ENCODE measurements at places on chromosomes 7 and 10. TPM values are rescaled to one million over a fixed set of nuclear protein-coding genes. Genes with fewer than 3 reads are reported as not detected.
A peak's percentile ranks its signal among the peaks of the same experiment; 100 is the strongest.

The PRSS2 gene
- not detected for total RNA-seq

The RTKN2 gene
- total RNA-seq: 5.1 TPM

The ATP6V0A4 gene
- total RNA-seq: 7.7 TPM

The NEURL1 gene
- 0.24 TPM for total RNA-seq

The FEZF1 gene
- 0.48 TPM for total RNA-seq

The GPR85 gene
- 7.0 TPM for total RNA-seq

The PPP1R9A gene
- 10.4 TPM for total RNA-seq

The SGMS1 gene
- 111 TPM for total RNA-seq

The IL2RA gene
- total RNA-seq: 5.1 TPM

The PIP gene
- not detected for total RNA-seq

The NKX1-2 gene
- total RNA-seq: not detected

The AGR2 gene
- 18.3 TPM for total RNA-seq

The WNT16 gene
- total RNA-seq: 14.7 TPM

The WNT2 gene
- 23.6 TPM for total RNA-seq

The MSS51 gene
- 1.4 TPM for total RNA-seq

- DNase-seq: no peak
Measured at GRCh38 chr7:142646386-142647140, 102.7 kb upstream of the PRSS1 start.

DNA sequence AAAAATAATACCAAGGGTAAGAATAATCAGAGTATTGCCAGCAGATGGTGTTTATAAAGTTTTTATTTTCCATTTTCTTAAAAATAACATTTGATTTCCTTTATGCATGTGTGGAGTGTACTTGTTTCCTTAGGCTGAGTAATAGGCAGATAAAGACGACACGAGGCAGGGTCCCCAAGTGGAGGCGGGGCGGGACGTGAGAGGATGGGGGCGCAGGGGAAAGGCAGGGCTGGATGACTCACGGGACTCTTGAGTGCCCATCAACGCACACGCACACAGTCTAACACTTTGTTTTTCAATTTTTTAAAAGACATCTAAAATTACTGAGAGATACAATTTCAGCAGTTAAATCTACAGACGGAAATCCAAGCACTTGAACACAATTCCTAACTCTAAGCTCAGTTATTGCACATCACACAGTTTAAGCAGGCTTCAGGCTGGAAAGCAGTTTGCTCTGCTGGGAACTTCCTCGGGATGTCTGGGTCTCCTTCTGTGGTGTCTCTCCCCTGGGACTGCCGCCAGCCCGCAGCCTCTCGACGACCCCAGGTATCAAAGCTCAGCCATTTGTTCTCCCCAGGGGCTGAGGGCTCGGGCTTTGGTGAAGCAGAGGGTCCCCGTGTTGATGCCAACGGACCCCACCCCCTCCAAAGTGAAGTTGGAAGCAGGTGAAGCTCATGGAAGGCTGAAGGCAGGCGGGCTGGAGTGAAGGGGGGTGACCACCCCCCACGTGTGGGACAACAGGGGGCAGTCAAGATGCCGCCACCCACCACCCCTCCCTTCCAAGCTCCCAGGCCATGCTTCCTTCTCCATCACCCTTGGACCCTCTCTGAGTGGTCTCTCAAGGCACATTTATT is 29.1 kb downstream of the SPOCK2 start:
- DNase-seq: no peak

GRCh38 chr10:110033701-110034235 is 26.0 kb downstream of the ADD3 start:
- DNase-seq: no peak

- DNase-seq: no peak
Measured at GRCh38 chr7:96737545-96738050, 28.0 kb upstream of the SEM1 start.

DNA sequence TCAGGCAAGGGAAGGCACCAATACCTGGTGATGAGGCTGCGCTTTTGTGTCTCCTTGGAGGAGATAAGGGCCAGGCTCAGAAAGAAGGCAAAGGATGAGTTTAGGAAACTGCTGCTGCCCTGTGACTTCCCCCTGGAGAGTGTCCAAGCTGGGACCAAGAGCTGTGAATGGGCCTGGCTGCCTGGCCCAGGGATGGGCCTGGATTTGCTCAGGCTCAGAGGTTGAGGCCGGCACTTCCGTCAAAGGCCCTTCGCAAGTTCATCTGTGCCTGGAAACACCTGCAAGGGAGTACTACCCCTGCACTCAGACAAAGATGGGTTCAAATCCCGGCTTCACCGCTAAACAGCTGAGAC is 50.5 kb upstream of the NANOS1 start:
- DNase-seq: no peak

- no peak for DNase-seq
Measured at GRCh38 chr10:67794256-67794655, 43.7 kb downstream of the DNAJC12 start.

DNA sequence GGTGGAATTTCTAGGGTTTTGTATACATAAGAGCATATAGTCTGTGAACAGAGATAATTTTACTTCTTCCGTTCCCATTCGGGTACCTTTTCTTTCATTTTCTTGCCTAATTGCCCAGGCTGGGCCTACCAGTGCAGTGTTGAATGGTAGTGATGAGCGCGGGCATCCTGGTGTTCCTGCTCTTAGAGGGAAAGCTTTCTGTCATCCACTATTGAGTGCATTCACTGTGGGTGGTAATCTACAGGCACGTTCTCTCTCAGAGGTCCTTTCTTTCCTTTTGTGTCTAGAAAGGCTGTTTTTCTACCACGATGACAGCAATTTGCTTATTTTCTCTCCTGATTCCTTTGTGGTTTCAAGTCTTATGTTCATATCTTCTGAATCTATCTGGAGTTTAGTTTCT is 65.0 kb downstream of the INPP5A start:
- DNase-seq: no peak

DNA sequence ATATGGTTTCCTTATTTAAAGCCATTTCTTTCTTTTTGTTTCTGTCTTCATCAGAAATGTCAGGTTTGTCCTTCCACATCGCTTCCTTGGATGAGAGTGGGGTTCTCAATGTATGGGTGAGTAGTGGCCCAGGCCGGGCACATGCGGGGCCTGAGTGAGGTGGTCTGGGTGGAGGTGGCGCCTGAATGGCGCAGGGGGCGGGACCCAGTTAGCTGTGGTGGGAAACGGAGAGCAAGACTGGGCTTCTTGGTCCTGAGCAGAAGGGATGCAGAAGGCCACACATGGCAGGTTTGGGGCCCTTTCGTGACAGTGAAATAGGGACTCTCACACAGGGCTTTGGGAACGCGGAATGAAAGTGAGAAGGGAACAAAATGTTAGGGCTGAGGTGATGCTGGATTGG is 70.0 kb downstream of the DYNC2I1 start:
- DNase-seq: no peak

DNA sequence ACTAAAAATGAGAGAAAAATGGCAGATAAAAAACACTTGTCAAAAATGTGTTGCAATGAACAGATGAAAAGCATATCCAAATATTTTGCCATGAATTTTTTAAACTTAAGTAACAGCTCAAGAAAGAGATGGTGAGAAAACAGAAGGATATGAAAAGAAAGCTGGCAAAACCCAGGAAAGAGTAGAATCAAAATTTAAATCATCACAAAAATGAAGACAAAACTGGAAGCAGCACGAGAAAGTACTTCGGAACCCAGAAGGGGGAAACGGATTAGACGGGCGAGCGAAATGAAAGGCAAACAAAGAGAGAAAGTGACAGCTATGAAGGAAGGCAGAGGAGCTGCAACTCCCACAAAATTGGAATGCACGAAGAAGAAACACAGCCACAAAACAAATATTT is 60.2 kb downstream of the KCNH2 start:
- no peak for DNase-seq

DNA sequence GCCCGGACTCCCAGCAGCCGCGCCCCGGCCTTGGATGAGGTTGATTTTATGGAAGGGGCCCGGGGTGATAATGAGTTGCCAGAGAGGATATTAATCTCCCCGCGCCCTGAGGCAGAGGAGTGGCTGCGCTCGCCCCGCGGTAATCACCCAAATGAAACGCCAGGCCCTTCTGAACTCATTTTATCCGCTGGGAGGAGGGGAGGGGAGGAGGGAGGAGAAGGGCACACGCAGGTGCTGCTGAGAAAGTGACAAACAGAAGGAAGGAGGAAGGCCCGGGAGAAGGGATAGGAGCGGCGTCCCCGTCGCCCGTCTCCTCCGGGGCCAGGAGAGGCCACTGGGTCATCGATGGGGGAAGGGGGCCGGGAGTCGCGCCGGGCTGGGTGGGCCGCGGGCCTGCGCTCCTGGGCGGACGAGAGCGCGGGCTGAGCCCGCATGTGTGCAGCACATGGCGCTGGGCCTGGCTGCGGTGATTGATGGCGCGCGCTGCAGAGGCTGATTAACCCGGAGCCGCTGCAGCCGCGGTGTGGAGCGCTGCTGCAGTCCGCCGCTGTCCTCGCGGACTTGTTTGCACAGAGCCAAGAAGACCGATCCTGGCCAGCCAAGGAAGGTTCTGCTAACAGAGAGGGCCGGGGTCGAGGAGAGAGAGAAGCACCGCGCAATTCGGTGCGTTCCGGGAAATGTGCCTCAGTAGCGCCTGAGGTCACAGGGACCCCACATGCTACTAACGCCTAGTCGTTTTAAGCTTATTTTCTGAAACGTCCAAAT is 6.5 kb downstream of the MNX1 start:
- DNase-seq: peak; percentile 27

DNA sequence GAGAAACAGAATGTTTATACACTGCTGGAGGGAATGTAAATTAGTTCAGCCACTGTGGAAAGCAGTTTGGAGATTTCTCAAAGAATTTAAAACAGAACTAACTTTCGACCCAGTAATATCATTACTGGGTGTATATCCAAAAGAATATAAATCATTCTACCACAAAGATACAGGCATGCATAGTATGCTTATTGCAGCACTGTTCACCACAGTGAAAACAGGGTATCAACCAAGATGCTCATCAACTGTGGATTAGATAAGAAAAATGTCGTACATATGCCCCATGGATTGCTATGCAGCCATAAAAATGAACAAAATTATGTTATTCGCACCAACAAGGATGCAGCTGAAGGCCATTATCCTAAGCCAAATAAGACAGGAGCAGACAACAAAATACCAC is 343.1 kb upstream of the KCND2 start:
- DNase-seq: no peak

DNA sequence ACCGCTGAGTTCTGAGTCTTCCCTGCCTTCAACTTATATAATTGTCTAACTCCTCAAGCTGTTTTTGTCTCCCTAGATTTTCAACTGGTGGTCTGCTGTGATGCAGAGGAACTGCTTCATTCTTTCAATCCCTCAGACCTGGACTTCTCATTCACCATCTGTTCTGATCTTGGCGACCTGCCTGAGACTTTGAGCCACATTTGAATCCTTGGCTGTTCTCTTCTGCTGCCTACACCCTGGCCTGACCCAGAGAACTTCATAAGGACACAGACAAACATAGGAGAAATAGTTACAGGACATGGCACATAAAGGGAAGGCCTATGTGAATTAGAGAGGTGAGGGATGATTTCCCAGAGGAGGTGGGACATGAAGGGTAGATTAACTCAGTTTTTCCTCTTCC is 326.7 kb downstream of the PTEN start:
- peak; percentile 14 for DNase-seq

DNA sequence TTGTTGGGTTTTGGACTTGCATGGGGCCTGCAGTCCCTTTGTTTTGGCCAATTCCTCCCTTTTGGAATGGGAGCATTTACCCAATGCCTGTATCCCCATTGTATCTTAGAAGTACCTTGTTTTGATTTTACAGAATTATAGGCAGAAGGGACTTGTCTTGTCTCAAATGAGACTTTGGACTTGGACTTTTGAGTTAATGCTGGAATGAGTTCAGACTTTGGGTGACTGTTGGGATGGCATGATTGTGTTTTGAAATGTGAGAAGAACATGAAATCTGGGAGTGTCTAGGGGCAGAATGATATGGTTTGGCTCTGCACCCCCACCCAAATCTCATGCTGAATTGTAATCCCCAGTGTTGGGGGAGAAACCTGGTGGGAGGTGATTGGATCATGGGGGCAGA is 76.8 kb upstream of the MKI67 start:
- DNase-seq: no peak

GRCh38 chr10:124535731-124536495 is 74.3 kb downstream of the LHPP start:
- DNase-seq: peak; percentile 62

DNA sequence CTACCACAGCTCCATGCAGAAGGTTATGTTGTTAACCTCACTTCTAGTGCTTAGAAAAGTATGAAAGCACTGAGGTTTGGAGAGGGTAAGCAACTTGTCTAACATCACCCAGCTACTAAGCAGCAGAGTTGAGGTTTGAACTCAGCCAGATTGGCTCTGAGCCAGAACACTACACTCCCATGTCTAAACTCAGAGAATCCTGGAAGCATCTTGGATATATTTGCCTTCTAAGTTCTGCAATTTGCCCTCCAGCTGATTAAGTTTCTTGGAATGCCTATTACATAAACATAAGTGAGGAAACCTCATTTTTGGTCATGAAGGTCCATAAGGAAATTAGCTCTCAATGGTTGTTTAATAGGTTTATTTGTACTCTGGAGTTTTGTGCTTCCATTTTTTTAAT is 78.1 kb upstream of the PHYHIPL start:
- DNase-seq: peak; percentile 27

DNA sequence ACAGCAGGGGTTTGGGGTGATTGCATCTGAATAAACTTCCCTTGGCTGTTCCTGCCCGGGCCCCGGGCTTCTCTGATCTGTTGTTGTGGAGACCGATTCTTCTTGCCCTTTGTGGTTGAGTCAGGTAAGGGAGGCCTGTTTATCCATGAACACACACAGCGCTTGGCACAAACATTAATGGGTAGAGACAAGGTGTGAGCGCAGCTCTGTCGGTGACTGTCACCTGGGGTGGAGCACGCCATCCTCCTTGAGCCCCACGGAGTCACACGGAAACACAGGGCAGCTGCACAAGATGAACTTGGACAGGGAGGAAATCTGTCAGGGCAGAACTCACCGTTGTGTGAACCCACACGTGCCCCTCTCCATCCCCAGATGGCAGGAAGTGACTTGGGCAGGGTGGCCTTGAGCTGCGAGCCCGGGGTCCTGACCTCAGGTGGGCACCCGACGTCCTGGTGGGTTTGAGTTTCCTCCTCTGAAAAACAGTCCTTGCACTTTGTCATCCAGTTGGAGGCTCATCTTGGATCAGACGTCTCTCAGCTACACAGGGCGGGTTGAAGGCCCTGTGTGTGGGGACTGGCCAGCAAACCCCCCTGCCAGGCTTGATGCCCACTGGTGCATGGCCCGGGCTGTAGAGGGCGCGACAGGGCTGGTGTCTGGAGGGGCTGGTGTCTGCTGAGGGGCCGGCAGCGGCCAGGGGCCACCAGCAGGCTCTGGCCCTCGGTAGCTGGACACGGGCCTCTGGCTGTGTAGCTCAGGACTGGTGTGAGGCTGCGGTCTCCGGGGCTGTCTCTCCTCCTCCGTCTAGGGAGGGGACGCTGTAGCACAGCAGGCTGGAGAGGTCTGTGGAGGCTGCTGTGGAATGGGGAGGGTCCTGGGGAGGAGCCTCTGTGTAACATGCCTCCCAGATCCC is 24.2 kb upstream of the SHH start:
- no peak for DNase-seq

GRCh38 chr10:128929767-128930166 is 537.3 kb upstream of the MGMT start:
- no peak for DNase-seq

DNA sequence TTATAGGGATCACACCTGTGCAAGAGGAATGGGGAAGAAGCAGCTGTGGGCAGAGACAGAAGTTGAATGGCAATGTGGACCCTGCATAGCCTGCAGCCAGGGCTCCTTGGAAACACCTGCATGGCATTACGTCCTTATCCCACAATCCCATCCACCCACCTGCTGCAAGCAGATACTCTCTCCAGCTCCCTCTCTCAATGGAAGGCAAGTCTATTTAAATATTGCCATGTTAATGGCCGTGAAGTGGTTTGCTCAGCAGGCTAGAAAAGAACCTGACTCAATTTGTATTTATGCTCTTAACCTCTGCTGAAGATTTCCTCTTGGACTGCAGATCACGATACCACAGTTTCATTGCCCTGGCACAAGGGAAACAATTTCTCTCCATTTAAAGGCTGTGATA is 417.0 kb downstream of the TYW1 start:
- no peak for DNase-seq
